ENCODE measurements at places on chromosomes 7 and 10.
A peak's percentile ranks its signal among the peaks of the same experiment; 100 is the strongest.

DNA sequence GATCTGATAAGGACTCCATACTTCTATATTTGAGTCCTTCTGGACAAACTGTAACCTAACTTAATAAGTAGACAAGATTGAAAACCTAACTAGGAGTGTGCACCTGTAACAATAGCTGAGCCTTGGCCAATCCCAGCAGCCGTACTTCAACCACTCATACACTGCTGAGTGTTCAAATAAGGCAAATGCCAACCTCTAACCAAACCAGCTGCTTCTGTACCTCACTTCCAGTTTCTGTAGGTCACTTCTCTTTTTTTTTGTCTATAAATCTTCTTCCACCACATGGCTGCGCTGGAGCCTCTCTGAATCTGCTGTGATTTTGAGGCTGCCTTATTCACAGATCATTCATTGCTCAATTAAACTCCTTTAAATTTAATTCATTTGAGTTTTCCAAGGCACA is 753.2 kb downstream of the DNAJB9 start:
- DNase-seq, result no peak

- no peak for DNase-seq
These were observed 59.9 kb downstream of the SUGCT start for GRCh38 chr7:40194745-40195144.

GRCh38 chr7:41977151-41977651 is 259.8 kb downstream of the GLI3 start:
- DNase-seq, result no peak

- DNase-seq, result no peak
These were observed 224.9 kb downstream of the ACTR3B start for GRCh38 chr7:152984421-152984820.

DNA sequence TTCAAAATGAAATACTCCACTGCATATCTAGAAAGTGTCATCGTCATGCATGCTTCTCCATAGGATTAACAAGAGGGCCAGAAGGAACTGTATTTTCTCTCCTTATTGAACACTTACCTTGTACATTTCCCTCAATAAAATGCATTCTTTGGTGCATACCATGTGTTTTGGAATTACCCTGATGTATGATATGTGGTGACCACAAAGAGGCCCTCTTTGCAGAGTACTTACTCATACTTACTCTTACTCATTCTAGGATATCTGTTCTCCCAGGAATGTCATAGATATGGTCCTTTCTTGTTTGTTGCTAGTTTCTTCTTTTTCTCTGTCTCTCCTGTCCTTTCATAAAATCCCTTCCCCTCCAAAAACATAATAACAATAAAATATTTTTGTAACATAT is 1087.1 kb upstream of the POT1 start:
- no peak for DNase-seq

- no peak for DNase-seq
These were observed 61.2 kb downstream of the DNAJB6 start for GRCh38 chr7:157397731-157398691.

- no peak for DNase-seq
These were observed 67.5 kb downstream of the UNCX start for GRCh38 chr7:1300206-1300605.

DNA sequence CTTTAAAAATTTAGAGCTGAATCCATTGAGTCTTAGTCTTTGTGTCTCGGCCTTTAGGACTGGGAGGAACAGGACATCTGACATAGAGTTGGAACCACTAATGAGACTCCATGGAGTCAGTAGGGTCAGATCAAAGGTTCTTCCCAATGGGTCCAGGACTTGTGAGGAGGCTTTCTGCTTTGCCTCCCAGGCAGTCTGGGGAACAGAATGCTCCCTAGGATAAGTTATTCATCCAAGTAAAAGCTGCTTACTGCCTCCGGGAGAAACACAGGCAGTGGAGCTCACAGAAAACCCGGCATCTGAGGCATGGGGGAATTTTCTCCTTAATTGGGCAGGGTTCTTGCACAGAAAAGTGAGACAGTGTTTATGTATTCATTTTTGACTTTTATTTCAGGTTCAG is 216.4 kb downstream of the SEC23IP start:
- no peak for DNase-seq

DNA sequence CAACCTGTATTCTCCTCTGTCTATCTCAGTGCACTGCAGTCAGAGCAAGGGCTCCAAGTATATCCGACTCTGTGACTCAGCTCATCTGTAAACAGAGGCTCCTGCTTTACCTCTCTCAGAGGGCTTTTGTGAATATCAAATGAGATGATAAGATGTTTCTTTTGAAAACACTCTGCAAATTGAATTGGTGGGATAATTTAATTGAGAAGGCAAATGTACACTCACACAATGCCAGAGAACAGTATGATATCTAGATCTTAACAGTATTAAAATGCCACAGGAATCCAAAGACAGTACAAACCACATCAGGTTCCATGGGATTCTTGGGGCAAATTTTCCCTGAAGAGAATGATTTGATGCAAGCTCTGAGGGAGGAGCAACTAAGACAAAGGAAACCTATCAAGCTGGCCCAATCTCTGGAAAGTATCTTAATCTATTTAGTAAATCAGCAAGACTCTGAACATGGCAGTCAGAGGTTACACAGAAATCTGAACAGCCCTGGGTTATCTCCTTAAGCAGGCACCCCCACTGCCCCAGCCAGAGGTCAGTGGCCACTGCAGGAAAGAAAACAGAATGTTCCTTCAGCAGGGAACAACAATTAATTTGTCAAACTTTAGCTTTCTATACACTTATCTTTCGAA is 45.9 kb downstream of the DOCK4 start:
- DNase-seq, result no peak

DNA sequence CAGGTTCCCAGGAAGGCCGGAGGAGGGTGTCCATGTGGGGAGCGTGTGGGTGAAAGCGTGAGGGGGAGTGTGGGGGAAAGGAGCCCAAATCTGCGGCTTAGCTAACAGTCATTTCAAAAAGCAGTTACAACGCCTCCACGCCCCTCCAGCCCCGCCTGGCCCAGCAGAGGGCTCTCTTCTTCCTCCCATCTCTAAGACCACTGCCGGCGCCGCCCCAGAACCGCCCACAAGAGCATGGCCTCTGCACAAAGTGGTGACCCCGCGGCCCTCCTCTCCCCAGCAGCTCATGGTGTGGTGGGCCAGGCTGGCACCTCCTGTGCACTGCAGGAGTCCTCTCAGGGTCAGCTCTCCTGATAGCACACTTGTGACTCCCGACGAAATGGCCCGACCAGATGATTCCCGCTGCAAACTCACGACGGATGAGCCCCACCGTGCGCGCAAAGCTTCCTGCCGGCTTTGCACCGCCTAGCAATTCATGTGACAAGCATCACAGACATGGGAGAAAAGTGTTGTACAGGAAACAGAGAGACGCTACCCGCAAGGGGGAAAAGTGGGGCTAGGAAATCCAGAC is 12.4 kb upstream of the HUS1 start:
- DNase-seq, result peak; percentile 69

DNA sequence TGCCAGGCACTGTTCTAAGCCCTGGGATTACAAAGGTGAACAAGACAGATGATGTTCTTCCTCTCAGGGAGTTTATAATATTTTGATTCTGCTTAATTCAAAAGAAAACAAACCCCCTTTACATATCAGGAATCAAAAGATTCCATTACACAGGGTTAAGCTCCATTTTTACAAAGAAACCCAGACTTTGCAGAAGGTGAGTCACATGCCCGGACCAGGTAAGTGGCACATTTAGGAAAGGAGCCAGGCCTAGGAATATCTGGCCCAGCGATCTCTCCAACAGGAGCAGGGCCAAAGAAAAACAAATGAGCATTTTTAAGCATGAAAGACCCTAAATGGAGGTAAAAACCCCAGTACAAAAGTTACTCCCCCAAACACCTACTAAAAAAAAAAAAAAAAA is 1.1 kb downstream of the STN1 start:
- DNase-seq, result no peak

DNA sequence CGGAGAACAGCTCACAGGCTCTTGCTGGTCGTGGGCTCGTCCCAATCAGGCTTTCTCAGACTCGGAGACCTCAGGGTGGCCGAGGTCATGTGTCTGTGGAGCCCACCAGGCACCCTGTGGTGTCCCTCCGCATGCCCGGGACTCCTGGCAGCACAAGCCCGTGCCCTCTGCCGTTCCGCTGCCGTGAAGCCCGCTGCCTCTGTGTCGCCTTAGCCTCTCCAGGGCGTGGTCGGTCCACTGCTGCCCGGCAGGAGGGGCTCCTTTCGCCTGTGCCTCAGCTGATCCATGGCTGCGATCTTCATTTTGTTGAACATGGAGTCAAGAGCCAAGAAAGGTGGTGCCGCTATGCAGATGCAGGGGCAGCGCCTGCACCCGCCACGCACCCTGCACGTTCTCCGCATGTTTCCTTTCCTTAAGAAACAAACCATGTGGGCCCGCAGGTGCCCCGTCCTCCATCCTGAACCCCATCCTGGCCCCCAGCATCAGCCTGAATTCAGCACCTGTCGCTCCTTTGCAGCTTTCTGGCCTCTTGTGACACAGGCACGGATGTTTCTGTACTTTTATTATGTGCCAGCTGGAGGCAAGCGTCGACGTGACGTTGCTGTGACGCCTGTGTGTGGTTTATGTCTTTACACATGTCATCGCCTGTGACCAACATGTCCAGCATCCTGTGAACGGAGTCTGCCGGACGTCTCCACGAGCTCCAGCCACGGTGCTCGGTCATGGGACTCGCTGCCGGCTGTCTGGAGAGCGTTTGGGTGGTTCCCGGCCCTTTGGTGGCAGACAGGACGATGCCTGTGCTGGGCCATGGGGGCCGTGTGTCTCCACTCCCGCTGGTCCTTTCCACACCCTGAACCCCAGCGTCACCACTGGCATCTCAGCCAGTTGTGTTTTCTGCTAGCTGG is 69.9 kb downstream of the NKX6-2 start:
- no peak for DNase-seq

DNA sequence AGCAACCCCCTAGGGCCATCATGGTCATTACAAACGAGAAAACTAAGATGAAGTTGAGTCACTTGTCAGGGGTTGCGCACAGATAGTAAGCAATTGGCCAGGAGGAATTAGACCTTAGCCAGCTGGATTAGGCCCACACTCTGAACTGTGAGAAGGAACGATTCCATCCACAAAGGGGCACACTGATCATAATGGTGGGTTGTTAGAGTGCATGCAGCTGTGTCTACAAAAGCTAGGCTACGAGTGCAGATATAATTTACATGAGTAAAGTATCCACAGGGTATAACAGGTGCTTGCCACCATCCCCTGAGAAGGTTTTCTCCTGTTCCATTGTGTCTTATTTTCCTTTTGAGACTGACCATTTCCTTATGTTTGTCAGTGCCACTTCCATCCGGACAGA is 16.6 kb upstream of the FAM170B start:
- no peak for DNase-seq

GRCh38 chr7:148849393-148850098 is 34.5 kb downstream of the EZH2 start:
- no peak for DNase-seq

DNA sequence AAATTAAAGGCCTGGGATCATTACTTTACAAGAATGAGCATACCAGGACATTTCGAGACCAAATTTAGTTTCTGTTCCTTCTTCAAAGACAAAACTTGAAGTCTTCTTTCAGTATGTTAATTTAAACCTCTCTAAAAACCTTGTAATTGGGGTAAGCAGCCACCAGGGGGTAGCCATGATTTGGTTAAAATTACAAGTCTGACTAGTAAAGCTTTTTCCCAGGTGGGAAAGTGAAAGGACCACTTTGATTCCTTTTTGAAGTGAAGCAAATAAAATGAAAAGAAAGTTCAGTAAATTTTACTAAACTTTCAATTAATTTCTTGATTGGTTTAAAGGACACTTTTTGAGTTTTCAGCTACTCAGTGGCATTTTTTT is 294.3 kb downstream of the BBS9 start:
- DNase-seq, result no peak

- no peak for DNase-seq
These were observed 6.5 kb upstream of the RBM20 start for GRCh38 chr10:110637558-110638053.

GRCh38 chr7:149432121-149432691 is 28.7 kb downstream of the ZNF777 start:
- no peak for DNase-seq

Measured in effector memory CD4-positive, alpha-beta T cell (primary cell).